ENCODE measurements at places on chromosomes 6 and 20.

- DNase-seq: no peak
Measured at GRCh38 chr6:11755725-11756124, 22.9 kb downstream of the ADTRP start.

GRCh38 chr20:19802099-19802491 lies 44.0 kb downstream of the RIN2 start:
- no peak for DNase-seq

DNA sequence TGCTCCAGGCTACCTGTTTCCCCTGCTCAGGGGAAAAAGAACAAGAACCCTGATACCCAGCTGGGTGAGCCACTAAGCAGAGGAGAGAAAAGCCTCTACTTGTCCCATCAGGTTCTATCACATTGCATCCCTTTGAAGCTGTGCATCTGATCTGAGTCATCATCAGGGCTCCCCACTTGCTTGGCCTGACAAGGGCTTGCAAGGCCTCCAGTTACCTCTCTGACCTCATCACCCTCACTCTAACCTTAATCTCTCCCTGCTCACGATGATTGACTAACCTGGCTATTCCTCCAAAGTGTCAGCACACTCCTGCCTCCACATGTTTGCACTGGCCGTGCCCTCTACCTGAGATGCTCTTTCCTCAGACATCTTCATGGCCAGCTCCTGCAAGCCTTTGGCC lies 309.5 kb upstream of the CHD6 start:
- DNase-seq: no peak

- no peak for DNase-seq
Measured at GRCh38 chr6:24257282-24257681, 100.6 kb downstream of the DCDC2 start.

GRCh38 chr6:30345852-30346251 lies 896 bp downstream of the RPP21 start:
- DNase-seq: no peak

DNA sequence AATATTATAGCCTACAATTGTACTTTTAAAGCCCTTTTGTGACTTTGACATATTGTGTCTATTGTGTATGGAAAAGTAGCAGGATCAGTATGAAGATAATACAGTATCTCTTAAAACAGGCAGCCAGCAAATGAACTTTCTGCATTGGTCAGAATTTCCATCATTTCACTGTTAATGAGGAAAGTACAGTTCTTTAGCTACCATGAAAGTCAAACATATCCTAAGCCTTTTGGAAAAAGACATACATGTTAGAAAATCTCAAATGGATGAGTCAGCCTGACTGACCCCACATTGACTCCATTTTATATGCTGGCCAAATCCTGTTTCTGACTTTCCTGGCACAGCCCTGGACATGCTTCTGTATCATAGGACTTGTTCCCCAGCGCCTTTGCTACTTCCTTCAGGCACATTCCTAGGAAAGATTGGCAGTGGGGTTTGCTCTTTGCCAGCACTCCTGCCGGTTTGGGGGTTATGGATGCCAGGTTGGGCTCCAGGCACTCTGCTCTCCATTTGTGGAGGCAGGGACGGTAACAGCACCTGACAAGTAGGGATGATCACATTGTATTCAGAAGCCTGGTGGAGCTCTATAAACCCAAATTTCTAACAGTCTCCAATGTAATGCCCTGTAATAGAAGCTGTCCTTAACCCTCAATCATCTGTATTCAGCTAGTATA lies 43.7 kb downstream of the TOP1 start:
- DNase-seq: no peak

- DNase-seq: no peak
Measured at GRCh38 chr6:84967965-84968364, 203.6 kb upstream of the TBX18 start.

DNA sequence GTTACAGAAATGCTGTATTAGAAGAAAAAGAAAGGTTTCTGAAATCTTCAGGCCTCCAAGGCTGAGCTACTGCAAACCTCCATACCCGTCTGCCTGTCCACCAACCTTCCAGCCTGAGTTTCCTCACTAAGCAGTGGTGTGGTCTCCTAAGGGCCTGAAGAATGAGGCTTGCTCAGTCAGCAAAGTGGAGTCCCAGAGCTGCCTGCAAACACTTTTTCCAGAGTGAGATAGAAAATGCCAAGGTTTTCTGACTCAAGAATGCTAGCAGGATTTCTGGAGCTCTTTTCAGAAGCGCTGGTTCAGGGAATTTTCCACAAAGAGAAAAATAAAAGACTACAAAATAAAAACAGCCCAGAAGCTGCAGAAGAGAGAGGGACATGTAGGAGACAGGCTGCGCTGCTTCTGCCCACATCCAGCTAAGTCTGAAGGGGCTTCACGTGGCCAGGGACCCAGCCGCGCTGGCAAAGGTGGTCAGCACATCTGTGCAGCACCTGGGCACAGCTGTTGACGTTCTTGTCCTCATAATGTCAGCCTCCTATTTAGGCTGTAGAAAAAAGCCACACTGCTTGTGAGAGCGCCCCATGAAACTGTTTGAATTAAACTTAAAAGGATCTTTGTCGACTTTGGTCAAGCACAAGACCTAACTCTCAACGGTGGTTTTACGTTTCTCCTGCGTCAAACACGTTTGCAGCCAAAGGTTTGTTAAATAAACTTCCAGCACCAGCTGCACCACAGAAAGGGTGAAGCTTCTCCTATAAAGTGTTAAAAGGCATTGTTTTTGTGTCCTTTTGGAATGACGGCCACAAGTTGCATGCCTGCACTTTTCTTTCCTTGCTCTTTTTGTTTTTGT lies 209.0 kb downstream of the THBS2 start:
- no peak for DNase-seq

GRCh38 chr6:120620900-120621299 lies 713.4 kb downstream of the TBC1D32 start:
- no peak for DNase-seq

DNA sequence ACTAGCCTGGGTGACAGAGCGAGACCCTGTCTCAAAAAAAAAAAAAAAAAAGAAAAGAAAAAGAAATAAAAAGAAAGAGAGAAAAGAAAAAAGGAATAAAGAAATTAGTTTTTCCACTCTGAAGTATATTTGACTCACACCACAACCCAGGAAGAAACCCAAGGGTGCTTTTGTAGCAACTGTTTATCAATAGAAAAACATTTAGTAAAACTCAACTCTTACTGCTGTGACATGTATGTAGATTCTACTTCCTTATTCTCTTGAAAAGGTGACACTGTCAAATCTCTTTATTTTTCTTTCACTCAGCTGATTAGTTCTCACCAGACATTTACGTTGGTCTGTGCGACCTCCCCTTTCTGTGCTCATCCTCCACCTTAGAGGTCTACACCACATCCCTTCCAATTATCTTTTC lies 99.9 kb upstream of the SHLD1 start:
- DNase-seq: no peak

- DNase-seq: no peak
Measured at GRCh38 chr6:110053395-110054240, 75.5 kb downstream of the GPR6 start.

DNA sequence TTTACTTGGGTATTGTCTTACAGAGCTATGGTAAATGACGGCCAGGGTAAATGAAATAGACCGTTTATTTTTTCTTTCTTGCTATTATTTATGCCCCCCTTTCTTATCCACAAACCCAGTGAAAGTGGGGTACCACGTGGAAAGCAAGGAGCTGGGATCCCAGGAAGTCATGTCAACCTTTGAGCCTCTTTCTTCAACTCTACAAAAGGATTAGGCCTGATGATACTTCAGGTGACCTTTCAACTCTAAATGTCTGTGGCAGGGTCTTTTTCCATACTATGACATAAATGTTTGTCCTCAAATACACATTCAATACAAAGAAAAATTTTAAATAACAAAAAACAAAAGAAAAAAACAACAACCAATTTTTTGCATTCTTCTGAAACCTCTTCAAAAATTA lies 291.4 kb downstream of the ADGB start:
- no peak for DNase-seq

Measured in NCI-H524 treated with DMSO at 0.1 percent for 48 hours (cell line).